Muscle of leg (tissue), 16 donors: ENCODE measurements at places on chromosomes 7 and 10.
A peak's percentile ranks its signal among the peaks of the same experiment; 100 is the strongest.

DNA sequence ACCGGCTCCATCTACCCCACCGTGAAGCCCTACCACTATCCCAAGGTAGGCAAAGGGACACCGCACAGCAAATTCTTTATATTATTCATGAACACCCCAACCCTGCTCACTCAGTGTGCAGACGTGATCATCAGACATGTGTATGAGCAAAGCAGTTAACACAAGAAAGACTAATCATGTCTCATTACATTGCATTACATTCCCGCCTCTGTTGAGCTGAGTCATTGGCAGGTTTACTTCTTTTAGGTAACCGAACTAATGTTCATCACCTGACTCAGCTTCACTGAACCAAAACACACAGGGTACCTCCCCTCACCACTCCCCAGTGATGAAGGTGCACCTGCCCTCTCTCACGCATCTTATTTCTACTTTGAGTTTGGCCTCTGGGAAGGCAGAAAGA is 233.4 kb downstream of the PAXIP1 start:
- no peak overlapping the region for H3K27ac ChIP-seq
- no peak overlapping the region for H3K4me3 ChIP-seq
- no peaks in the 10 kb centered on the region for H3K4me1 ChIP-seq
- H3K27me3 ChIP-seq, result no peaks in the 10 kb centered on the region
- no peak for DNase-seq

DNA sequence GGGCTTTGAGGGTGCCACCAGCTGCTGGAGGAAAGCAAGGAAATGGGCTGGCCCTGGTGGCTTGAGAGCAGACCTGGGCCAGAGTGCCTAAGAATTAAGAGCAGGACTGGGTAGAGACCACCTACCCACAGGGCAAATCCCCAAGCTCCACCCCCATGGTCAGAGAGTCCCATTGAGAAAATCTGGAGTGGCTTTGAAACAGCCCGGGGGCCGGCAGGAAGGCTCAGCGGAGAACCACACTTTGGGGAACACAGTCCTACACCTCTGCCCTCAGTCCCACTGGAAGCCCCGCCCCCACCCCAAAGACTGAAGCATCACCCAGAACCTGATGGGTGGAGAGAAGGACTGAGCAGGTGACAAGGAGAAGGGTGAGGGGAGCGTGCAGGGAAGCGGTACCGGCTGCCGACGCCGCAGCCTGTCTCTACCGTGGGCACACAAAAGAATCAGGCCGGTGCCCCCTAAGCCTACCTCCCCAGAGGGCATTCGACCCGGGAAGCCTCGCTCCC is 3.6 kb downstream of the SMARCD3 start:
- H3K27ac ChIP-seq, result peak overlapping the region; percentile 9
- peaks cover 7% of the 10 kb centered on the region for H3K27me3 ChIP-seq
- H3K36me3 ChIP-seq, result peaks cover 35% of the 10 kb centered on the region
- H3K4me1 ChIP-seq, result peaks cover 55% of the 10 kb centered on the region
- no peak for DNase-seq

DNA sequence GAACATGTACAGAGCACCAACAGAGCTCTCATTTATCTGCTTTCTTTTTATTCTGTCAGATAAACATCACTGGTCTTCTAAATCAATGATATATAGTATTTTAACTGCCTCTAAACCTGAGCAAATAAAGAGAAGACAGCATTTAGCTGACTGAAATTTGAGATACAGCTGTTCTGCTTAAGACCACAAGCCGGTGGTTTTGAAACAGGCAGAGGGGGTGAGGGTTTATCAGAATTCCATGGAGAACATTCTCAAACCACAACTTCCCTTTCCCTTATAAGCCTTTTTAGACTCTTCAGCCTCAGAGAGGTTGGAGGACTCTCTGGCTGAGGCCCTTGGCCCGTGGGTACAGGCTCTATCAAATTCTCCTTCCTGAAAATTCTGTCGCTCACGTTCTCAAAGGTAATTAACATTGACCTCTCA is 87.4 kb upstream of the RSU1 start:
- H3K4me3 ChIP-seq, result no peak overlapping the region
- DNase-seq, result peak; percentile 55
- H3K4me1 ChIP-seq, result peaks cover 4% of the 10 kb centered on the region
- no peaks in the 10 kb centered on the region for H3K36me3 ChIP-seq
- peak overlapping the region; percentile 84 for H3K27ac ChIP-seq
- no peaks in the 10 kb centered on the region for H3K27me3 ChIP-seq

GRCh38 chr7:26574476-26574875 is 282.8 kb downstream of the SNX10 start:
- H3K4me1 ChIP-seq, result peaks cover 1% of the 10 kb centered on the region
- H3K4me3 ChIP-seq, result no peak overlapping the region
- no peak overlapping the region for H3K27ac ChIP-seq
- H3K36me3 ChIP-seq, result no peaks in the 10 kb centered on the region
- DNase-seq, result no peak

GRCh38 chr7:43834463-43835251 is 34.7 kb downstream of the MRPS24 start:
- DNase-seq, result peak; percentile 18
- no peaks in the 10 kb centered on the region for H3K36me3 ChIP-seq
- peaks cover 2% of the 10 kb centered on the region for H3K4me1 ChIP-seq
- no peak overlapping the region for H3K4me3 ChIP-seq
- H3K27me3 ChIP-seq, result no peaks in the 10 kb centered on the region
- no peak overlapping the region for H3K27ac ChIP-seq

DNA sequence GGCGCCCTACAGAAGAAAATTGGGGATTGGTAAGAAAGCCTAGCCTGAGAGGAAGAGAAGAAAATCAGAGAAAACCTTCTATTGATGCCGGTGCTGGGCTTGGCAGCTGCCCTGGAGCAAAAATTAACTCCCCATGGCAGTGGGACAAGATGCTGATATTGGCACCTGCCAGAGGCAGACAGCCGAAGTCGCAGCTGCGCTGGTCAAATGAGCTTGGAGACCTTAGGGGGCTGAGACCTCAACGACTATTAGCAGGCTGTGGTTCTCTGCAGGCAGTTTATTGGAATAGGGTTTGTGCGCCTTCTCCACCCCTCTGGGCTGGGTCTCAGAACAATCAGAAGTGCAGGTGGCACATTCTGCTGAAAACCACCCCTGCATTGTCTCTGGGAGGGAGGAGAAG is 213.7 kb downstream of the GFRA1 start:
- no peaks in the 10 kb centered on the region for H3K27me3 ChIP-seq
- H3K36me3 ChIP-seq, result no peaks in the 10 kb centered on the region
- DNase-seq, result peak; percentile 58
- peaks cover 39% of the 10 kb centered on the region for H3K4me1 ChIP-seq

DNA sequence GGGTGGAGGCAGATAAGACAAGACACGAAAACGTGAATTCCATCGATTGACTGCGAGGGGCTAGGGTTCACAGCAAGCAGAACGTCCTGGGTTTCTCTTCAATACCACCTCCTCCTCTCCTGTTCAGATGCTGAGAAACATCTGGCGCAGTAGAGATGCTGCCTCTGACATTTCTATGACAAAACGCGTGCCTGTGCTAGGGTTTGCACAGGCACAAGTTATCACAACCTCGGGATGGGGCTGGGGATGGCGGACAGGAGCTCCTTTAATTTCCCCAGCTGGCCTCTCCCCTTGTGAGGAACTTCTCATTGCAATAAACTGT is 99.8 kb upstream of the SVIL start:
- peaks cover 38% of the 10 kb centered on the region for H3K4me1 ChIP-seq
- peaks cover 3% of the 10 kb centered on the region for H3K36me3 ChIP-seq
- H3K4me3 ChIP-seq, result peak overlapping the region; percentile 86
- H3K27me3 ChIP-seq, result no peaks in the 10 kb centered on the region

DNA sequence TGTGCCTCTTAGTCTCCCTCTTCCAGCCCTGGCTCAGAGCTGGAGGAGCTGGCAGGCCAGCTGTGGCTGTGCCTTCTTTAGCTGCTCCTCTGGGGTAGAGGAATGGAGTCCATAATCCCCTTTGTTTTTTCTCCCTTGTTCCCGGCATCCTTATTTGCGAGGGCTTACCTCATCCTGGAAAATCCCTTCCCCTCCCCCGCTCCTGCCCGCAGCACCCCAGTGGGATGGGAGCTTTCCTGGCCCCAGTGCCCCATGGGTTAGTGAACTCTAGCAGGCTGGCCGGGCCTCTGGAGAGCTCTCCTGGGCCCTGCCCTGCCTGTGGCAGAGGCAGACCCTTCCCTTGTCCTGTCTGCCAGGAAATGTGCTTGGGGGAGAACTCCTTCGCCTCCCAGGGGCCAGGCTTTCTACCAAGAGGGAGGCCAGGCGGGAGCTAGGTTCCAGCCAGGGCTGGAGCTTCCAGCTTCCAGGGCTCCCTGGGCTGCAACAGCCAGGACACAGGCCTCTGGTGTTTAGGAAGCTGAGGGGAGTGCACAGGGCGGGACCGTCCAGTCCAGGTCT is 16.5 kb upstream of the TRIM8 start:
- peaks cover 23% of the 10 kb centered on the region for H3K36me3 ChIP-seq
- H3K4me3 ChIP-seq, result no peak overlapping the region
- peak overlapping the region; percentile 94 for H3K27ac ChIP-seq
- H3K4me1 ChIP-seq, result peaks cover 78% of the 10 kb centered on the region
- peak; percentile 61 for DNase-seq

DNA sequence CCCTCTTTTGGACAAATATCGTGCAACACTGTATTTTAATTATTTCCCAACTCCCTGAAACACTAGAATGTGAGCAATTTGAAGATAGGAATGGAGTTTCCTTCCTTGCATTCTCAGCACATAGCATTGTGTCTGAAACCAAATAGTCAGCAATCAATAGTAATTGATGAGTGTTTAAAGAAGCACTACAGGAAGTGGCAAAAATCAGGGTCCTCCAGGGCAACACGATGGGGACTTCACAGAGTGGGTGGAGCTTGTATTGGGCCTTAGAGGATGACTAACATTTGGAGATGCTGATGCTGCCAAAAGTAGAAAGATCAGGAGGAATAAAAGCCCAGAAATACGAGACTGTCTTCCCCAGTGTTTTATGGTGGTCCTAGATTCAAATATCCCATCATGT is 94.9 kb downstream of the NPSR1 start:
- no peaks in the 10 kb centered on the region for H3K36me3 ChIP-seq
- no peak overlapping the region for H3K4me3 ChIP-seq
- no peak for DNase-seq
- H3K4me1 ChIP-seq, result peaks cover 7% of the 10 kb centered on the region

GRCh38 chr10:108653531-108653930 is 1269.8 kb downstream of the XPNPEP1 start:
- no peak for DNase-seq
- no peaks in the 10 kb centered on the region for H3K4me1 ChIP-seq
- no peak overlapping the region for H3K27ac ChIP-seq
- H3K4me3 ChIP-seq, result no peak overlapping the region

- H3K4me3 ChIP-seq, result no peak overlapping the region
- no peak for DNase-seq
- H3K4me1 ChIP-seq, result no peaks in the 10 kb centered on the region
- H3K36me3 ChIP-seq, result peaks cover 3% of the 10 kb centered on the region
- H3K27me3 ChIP-seq, result no peaks in the 10 kb centered on the region
Observed at GRCh38 chr7:128660596-128660995, 11.5 kb upstream of the GARIN1A start.

GRCh38 chr10:47183704-47184041 is 116.3 kb upstream of the GDF10 start:
- peaks cover 2% of the 10 kb centered on the region for H3K27me3 ChIP-seq
- no peak for DNase-seq
- H3K27ac ChIP-seq, result no peak overlapping the region
- H3K4me1 ChIP-seq, result no peaks in the 10 kb centered on the region
